Activated naive CD4-positive, alpha-beta T cell treated with Interleukin-2 at 50 U/mL for 16 hours (primary cell): ENCODE measurements at places on chromosomes 2 and 18.

DNA sequence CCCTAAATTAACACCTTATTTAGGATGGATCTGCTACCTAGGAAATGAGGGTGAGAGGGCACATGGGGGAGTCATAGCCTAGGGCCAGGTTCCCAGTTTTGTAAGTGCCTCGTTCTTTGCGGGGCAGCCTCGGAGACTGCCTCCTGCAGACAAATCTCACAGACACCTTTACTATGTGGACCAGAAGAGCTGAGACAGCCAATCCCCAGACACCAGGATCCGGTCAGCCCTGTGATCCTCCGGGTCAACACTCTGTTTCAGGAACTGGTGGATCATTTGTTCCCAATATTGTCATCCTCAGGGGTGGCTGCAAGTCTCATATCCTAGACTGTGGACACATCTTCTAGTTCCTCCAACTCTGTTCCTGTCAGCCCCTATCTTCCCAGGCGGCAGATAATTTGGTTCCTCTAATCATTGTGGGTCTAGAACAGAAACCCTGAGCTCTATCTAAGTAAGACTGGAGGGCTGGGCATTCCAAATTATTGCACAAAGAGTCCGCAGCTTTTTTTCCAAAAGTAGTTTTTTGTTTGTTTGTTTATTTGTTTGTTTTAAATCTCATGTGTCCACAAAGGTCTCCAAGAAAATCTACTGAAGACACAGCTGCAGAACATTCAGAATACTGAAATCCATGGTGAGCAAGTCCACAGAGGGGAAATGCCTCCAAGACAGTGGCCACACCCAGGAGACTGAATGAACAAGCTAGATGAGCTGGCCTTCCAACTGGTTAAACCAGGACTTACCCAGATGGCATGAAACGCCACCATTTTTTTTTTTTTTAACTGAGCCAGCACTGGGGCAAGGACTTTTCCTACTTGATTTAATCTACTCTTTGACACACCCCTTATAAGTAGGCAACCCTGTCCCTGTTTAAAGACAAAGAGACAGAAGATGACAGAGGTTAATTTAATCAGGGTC lies 6.2 kb upstream of the GDF7 start:
- no peak for DNase-seq

- DNase-seq = no peak
These were observed 48.3 kb upstream of the MYL1 start for GRCh38 chr2:210363261-210363660.

- DNase-seq = no peak
These were observed 75.3 kb downstream of the INPP5D start for GRCh38 chr2:233135421-233135820.

DNA sequence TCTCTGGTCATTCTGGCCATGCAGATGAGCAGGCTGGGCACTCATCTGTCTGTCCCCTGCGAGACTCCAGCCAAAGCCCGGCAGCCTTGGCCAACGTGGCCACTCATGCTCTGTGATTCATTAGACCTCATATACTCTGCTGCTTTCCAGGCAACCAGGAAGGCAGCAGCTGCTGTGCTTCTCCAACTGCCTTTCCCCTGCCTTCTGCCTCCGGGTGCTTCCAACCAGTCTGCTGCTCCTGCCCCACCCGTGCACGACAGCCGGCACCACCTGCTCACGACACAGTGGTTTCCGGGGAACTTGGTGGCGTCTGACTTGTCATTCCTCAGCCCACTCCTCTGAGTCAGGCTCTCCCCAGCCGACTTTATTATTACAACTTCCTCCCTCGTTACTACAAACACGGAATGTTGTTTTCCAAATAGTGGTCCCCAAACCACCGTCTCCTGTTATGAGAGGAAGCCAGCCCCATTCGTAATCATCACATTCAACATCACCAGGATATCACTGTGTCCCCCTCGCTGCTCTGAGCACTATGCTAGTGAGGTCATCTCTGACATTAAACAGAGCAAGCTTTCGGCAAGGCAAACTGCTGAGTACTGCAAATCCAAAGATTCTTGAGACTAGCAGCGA lies 392.4 kb downstream of the ALK start:
- DNase-seq = no peak

- no peak for DNase-seq
These were observed 116.0 kb downstream of the MAP3K20 start for GRCh38 chr2:173191601-173192000.

DNA sequence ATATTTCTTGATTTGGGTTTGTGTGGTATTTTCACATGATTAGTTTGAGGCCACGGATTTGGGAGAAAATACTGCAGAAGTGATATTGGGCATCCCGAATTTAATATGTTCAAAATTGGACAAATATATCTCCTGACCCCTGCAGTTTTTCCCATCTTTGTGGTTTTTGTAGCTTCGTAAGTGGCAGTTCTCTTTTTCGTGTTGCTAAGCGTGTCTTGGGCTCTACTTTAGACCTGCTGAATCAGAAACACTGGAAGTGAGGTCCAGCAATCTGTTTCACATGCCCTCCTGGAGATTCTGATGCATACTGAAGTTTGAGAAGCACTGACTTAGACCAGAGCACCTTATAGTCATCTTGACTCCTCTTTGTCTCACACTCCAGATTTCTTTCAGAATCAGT lies 98.3 kb downstream of the EPB41L5 start:
- no peak for DNase-seq

DNA sequence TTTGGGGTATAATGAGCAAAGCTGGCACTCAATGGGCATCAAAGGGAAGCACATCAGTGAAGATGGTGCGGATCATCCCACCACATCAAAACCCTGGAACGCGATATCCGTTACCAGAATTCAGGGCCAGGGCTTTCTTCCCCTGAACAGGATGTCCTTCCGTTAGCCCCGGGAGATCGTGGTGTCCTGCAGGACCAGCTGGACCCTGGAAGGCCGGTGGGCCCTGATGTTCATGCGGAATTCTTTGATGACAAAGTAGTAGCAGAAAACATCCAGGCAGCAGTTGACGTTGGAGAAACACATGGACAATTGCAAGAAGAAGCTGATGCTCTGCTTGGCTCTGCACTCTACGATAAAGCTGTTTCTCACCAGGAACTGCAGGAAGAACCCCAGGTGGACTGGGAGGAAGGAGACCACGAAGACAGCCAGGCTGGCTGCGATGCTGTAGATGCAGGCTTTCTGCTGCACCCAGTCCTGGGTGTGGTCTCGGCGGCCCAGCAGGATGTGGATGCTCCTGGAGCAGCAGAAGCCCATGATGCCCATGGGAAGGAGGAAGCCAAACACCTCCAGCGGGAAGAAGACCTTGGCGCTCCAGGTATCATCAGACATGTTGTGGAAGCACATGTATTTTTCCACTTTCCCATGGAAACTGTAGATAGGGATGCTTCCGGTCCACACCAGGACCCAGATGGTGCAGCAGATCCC lies 15.0 kb downstream of the GPR55 start:
- DNase-seq = no peak

- no peak for DNase-seq
These were observed 21.6 kb downstream of the TSN start for GRCh38 chr2:121776885-121777698.

DNA sequence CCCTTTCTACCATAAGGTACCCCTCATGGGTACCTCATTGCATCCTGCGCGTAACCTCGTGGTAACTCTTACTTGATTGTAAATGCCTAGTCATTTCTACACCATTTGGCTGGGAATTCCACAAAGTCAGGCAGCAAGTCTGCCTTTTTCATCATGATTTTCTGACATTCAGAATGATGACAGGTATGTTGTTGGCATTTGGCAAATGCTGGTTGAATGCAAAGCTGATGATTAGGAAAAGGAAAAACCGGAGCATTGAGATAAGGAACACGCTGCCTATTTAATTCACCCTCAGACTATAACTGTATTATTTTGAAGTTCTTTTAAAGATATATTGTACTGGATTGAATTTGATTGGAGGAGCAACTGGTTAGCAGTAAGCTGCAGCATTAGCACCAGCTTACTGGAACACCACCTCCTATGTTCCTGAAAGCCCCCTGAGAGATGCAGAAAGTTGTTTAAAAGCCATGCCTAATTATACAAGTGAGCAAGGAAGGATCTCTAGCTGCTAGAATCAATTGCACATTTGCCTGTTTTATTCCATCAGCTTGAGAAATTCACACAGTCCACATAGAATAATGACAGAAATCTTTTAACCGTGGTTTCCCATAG lies 520.1 kb downstream of the LRP1B start:
- no peak for DNase-seq

- no peak for DNase-seq
These were observed 1.1 kb upstream of the CERS6 start for GRCh38 chr2:168454737-168455644.
